ENCODE measurements at places on chromosomes 5 and 9.
A peak's percentile ranks its signal among the peaks of the same experiment; 100 is the strongest.

- DNase-seq, result peak; percentile 21
These were observed 33.0 kb upstream of the SLC1A3 start for GRCh38 chr5:36573438-36573837.

DNA sequence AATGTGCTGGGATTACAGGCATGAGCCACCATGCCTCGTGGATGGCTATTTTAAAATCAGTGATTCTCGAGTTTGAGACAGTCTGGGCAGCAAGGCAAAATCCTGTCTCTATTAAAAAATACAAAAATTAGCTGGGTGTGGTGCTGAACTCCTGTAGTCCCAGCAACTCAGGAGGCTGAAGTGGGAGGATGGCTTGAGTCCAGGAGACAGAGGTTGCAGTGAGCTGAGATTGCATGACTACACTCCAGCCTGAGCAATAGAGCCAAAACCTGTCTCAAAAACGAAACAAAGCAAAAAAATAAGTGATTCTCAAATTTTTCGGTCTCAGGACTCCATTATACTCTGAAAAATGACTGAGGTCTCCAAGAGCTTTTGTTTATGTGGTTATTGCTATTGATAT is 47.9 kb upstream of the HSPA9 start:
- no peak for DNase-seq

- no peak for DNase-seq
These were observed 53.8 kb downstream of the NFIB start for GRCh38 chr9:14260101-14260500.

DNA sequence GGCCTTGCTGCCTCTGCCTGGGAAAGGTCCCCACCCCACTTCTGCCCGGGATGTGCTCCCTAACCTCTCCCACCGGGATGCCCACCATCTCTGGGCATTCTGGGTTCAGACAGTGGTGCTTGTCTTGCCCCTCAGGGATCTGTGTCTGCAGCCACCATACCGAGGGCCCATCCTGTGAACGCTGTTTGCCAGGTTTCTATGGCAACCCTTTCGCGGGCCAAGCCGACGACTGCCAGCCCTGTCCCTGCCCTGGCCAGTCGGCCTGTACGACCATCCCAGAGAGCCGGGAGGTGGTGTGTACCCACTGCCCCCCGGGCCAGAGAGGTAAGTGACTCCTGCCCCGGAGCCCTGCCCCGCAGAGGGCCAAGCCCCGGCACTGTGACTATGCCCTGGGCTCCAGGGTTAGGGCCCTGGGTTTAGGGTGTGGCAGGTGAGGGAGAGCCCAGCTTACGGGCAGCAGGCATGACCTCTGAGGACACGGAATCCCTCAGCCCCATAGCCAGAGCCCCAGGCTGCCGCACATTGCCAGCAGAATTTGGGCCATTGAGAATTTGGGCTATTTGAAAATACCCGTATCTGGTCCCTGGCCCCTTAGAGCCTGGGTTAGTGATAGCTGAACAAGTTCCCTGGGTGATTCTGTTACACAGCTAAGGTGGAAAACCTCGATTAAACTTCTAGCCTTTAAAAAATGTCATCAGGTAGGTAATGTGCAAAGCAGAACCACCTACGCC is 35.3 kb upstream of the AIF1L start:
- DNase-seq, result no peak

DNA sequence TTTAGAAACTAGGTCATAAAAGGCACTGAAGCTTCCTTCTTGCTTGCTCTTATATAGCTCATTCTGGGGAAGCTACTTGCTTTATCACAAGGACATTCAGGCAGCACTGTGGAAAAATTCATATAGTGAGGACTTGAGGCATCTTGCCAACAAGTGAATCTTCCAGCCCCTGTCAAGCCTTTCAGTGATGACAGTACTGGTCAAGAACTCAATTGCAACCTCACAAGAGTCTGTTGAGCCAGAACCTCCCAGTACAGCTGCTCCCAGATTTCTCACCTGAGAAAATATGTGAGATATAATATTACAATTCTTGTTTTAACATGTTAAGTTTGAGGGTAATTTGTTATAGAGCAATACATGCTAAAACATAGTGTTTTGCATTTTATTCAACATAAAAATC is 2011.0 kb upstream of the NUDT12 start:
- no peak for DNase-seq

- DNase-seq, result no peak
These were observed 219.6 kb upstream of the RORB start for GRCh38 chr9:74277532-74277931.

- DNase-seq, result no peak
These were observed 388.9 kb downstream of the HTR1A start for GRCh38 chr5:63573380-63573779.

GRCh38 chr5:54261596-54261995 is 48.8 kb downstream of the ARL15 start:
- no peak for DNase-seq
